GM12865 (cell line): ENCODE measurements at places on chromosomes 7 and 10.
A peak's percentile ranks its signal among the peaks of the same experiment; 100 is the strongest.

- DNase-seq, result no peak
Observed at GRCh38 chr7:36795451-36796021, 71.2 kb upstream of the AOAH start.

DNA sequence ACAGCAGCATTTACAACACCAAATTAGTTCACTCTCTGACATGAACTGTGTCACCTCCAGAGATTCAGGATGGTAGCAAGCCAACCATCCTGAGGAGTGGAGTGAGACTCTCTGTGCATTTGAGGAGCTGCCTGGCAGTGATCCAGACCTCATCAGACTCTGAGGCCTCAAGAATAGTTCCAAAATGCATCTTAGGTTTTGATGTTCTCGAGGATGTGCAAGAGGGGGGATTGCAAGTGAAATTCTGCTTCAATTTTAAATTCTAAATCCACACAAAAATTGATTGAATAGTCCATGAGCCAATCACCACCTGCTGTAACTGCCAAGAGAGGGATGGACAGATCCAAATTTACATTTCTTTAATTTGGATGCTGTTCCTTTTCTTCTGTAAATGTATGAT, 49.7 kb downstream of the SLK start:
- DNase-seq, result no peak

- no peak for DNase-seq
Observed at GRCh38 chr10:119940487-119940886, 48.0 kb downstream of the SEC23IP start.

DNA sequence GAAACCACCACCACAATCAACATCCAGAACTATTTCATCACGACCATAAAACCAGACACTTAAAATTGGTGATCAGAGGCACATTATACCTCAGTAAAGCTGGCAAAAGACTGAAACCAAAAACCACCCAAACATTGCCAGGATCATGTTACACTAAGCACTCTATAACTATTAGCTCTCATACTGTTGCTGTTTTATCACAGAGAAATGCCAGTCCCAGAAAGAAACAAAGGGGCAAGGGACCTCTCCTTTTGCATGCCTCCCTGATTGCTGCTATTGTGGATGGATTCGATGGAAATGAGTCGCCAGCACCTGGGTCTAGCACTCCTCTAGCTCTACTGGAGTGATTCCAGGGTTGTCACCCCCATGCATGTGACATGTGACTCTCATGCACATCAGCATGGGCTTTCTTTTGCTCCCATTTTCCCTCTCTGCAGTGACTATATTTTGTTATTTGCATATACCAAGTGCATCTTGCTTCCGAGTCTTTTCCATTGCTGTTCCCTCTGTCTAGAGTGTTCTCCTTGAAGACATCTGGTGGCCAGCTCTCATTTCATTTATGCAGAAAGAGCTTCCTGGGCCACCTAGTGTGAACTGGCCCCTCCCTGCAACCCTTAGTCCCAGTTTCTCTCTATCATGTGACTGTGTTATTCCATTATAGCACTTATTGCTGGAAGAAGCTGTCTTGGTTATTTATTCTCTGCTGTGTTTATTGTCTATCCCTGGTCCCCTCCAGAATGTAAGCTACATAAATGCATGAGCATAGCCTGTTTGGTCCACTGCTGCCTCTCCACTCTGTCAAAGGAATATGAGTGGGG, 300.6 kb downstream of the PLXNA4 start:
- DNase-seq, result no peak

GRCh38 chr7:135558881-135559280, 1.2 kb downstream of the NUP205 start:
- DNase-seq, result no peak

GRCh38 chr10:98167191-98167590, 32.7 kb downstream of the R3HCC1L start:
- peak; percentile 25 for DNase-seq

GRCh38 chr10:14378387-14378960, 47.8 kb upstream of the FRMD4A start:
- peak; percentile 18 for DNase-seq

GRCh38 chr10:75012471-75012870, 99.0 kb upstream of the SAMD8 start:
- DNase-seq, result peak; percentile 76

DNA sequence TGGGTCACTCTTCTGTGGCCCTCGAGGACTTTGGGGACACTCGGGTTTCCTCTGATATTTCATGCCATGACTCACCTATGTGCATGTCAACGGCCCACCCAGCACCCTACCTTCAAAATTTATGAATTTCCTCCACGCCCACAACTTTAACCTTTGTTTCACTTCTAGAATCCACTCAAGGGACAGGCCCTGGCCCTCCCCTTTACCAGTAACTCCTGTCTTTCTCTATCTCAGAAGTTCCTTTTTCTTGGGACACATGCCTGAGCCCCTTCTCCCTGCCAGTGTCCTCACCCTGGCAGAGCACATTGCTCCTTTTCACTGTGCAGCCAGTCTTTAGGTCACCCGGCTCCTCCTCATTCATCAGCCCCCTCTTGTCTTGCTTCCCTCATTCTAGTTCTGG, 282.5 kb upstream of the KLF6 start:
- DNase-seq, result peak; percentile 9

DNA sequence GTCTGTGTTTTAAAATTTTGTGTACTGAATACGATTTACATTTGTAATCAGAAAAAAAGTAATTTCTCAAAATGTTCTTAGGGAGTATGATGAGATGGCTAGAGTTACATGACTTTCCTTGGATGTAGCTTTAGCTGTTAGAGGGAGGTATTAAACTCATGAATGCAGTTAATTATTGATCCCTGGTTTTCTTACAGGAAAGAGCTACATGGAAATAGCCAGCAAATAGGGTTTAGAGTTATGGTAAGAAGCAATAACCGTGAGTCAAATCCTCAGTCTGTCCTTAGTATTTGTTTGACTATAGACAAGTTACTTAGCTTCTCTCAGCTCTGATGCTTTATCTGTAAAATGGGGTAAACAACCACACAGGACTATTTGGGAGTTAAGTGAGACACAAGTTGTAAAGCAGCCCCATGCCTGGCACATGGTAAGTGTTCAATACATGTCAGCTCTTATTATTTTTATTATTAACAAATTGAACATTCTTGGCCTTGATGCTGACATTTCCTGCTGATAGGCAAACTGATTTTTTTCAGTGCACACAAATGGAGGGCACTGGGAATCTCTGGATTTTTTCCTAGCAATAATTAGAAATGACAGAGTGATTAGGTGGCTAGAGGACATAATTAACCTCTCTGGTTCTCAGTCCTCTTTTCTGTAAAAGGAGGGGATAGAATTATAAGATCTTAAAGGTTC, 204.5 kb upstream of the PHYHIPL start:
- DNase-seq, result no peak

- no peak for DNase-seq
Observed at GRCh38 chr10:86186633-86187032, 180.0 kb downstream of the GRID1 start.

DNA sequence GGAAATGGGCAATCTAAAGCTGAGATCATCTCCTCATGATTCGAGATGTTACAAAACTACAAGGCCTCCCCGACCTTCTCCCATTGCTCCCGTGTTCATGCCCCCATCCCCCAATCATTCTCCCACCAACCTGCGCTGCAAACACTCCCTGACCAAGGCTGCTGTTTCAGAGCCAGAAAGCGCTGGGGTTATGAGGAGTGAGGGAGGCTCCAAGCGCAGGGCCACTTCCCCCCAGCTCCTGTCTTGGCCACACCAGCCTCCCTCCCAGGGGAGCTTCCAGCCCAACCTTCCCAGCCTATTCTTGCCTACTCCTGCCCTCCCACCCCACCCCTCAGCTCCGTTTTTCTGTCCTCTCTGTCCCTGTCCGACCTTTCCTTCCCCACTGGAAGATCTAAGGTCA, 14.7 kb upstream of the NODAL start:
- DNase-seq, result no peak

GRCh38 chr7:135645296-135645904, 16.9 kb upstream of the STMP1 start:
- peak; percentile 47 for DNase-seq

GRCh38 chr7:98834949-98835348, 34.9 kb downstream of the TMEM130 start:
- no peak for DNase-seq

DNA sequence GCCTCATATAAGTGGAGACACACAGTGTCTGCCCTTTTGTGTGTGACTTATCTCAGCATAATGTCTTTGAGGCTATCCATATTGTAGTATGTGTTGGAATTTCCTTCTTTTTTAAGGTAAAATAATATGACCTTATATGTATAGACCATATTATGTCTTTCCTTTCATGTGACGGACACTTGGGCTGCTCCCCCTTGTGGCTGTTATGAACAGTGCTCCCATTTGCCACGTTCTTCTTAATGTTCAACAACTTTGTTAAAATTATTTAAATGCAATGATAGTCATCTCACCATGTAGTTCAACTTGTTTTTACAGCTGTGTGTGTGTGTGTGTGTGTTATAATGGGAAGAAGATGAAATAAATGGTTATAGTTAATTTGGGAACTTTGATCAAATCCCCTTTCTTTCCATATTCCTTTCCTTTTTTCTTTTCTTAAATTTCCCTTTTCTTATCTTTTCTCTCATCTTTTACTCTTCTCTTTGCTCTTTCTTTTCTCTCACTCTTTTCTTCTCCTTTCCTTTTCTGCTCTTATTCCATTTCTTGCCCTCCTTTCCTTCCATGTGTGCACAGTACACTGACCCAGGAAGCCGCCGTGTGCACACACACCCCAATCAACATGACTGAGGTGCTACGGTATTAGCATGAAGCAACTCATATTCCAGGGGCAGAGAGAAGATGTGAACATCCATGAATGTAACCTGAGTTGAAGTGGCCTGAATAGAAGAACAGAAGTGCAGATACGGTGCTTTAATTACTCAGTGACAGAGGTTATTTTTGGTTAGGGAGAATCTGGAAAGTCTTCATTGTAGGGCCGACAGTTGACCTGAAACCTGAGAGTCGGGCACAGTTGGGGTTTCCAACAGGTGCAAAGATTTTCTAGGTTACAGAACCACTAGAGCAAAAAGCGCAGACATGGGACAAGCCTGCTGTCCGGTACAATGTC, 596.6 kb downstream of the SDK1 start:
- peak; percentile 37 for DNase-seq

GRCh38 chr7:102008535-102009262, 191.3 kb downstream of the CUX1 start:
- DNase-seq, result no peak

- DNase-seq, result no peak
Observed at GRCh38 chr7:28556025-28556424, 143.7 kb downstream of the CREB5 start.

DNA sequence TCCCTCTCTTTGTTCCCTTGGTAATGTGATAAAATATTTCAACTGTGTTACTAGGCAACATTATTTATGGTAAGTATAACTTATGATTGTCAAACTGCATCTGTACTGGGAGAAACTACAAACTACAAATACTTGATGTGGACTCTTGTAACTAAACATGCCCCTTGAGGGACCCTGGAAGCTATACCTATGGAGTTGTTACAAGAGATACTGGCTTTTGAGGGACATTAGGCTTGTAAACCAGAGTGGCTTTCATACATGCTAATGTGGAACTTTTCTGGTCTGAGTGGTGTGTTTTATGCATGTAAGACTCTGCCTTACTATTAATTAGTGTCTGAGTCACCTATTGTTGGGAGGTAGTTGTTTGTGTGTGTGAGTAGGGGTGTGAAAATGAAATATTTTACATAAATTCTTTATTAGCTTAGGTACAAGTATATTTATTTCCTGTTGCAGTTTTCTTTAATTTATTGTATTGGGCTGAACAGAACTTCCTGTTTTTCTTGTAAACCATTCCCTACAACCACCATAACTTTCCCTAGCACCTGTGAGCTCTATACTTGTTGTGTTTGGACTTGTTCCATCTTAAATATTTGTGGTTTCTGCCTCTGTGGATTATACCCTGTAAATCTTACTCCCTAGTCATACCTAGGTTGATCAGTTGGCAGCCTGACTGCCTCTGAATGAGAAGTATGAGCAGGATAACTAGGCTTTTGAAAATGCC, 49.8 kb downstream of the STK31 start:
- DNase-seq, result no peak

GRCh38 chr7:83640731-83641537, 8.0 kb downstream of the SEMA3E start:
- DNase-seq, result no peak

GRCh38 chr7:27901028-27901760, 161.2 kb downstream of the TAX1BP1 start:
- DNase-seq, result peak; percentile 69

GRCh38 chr10:116961406-116962251, 43.4 kb downstream of the SHTN1 start:
- DNase-seq, result no peak

GRCh38 chr10:91557651-91558111, 75.2 kb downstream of the PPP1R3C start:
- DNase-seq, result no peak

DNA sequence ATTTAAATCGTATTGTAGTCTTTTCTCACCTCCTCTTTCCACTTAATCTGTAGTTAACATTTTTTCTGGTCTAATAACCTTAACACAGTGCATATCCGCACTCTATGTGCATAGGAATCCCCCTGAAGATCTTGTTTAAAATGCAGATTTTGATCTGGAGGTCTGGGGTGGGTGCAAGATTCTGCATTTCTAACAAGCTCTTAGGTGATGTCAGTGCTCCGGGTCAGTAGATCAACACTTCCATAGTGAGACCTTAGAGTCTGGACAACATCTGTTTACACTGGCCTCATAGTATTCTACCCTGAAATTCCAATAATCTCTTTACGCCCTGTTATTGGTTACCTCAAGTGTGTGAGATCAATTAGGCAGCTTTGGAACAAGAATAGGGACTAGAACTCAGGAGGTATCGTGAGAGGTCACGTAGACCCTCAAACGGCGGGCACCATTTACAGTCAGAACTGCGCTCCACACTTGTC, 434 bp upstream of the PLEKHA8 start:
- no peak for DNase-seq
